ENCODE measurements at places on chromosomes 3 and 15.

- no peak for DNase-seq
These were observed 67.3 kb downstream of the HMCES start for GRCh38 chr3:129345971-129346370.

- DNase-seq, result no peak
These were observed 7.9 kb upstream of the BCL2A1 start for GRCh38 chr15:79978655-79979514.

DNA sequence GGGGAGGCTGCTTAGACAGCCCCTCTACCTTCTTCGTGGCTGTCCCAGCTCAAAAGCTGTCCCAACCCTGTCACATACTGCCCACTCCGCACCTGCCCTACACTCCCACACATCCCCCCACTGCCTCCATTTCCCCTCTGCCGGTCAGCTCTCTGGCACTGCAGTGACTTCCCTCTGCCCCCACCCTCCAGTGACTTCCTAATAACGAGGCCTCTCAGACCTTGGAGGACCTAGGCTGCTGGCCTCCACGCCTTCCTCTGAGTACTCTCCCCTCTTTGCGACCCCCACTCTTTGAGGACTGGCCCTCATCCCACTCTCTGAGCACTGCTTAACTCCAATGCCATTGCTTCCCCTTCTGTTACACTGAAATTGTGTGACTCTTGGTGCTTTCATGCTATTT lies 45.3 kb downstream of the KY start:
- DNase-seq, result no peak

DNA sequence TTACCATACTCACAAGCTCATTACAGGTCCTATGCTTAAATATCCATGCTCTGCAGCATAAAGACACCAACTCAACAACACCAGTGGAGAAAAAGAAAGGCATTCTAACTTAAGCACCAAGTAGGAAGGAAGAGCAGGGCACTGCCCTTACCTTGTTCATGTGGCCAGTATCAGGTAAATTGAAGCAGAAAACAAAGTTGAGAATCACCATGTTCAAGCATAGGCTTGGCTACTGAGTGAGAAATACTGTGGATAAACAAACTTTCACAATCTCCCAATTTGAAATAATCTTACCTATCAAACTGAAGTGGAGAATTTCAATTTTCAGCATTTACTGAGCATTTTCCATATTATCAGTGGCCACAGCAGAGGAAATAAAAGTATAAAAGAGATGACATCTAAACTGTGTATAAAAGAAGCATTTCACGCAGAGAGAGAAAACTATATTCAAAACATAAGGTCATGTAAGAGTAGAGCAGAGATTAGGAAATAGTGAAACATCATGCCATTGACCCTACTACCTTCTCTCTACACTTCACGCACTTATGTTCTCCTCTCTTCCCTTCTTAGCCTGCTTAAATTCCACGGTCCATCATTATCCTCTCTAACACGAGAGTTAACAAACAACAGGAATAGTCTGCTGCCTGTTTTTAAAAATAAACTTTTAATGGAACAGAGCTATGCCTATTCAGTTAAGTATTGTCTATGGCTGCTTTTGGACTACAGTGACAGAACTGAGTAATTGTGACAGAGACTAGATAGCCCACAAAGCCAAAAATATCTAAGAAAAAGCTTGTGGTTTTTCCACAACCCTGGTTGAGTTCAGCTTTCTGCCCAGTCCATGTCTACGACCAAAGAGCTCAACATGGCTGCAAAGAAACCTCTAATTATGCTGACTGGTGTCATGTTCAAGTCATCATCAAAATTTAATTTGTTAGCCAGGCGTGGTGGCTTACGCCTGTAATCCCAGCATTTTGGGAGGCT lies 142.5 kb downstream of the NR1I2 start:
- no peak for DNase-seq

DNA sequence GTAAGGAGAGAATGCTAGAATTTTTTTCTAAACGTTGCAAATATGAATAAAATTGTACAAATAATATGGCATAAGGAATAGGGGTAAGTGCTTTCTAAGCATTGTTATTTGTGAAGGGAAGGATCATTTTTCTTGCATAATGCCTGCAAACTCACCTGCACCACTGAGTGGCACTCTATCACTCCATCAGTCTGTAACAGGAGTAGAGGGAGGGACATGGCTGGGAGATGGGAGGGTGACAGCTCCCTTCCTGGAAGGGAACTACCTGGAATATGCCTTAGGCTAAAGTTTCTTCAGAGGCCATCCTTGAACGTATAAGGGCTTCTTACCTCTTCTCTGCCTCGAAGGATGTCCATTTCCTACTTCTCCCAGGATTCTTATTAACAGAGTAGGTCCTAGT lies 3.0 kb downstream of the NAALADL2 start:
- DNase-seq, result peak; percentile 21

- no peak for DNase-seq
These were observed 5.5 kb downstream of the CCPG1 start for GRCh38 chr15:55402707-55403106.

DNA sequence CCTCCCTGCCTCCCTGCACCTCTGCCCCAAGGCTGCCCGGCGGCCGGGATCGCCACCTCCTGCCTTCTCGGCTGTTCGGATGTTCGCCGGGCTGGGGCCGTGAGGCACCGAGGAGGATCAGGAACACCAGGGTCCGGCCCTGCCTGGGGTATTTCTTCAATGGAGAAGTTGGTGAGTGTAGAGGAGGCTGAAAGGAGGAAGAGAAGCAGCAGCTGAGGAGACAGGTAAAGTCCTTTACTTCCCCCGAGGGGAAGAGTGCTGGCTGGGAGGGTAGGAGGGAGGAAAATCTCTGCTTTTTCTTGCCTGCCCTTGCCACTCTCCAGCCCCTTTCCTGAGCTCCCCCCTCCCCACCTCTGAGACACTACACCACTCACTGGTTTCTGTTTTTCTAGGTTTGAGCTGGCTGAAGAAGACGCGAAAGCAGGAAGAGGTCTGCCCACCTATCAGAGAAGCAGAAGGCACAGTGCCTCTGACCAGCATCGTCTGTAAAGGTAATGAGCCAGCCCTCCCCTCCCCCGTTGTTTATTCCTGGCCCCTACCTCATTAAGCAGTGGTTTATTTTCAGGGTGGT lies 519 bp downstream of the ASB7 start:
- DNase-seq, result peak; percentile 6

- DNase-seq, result no peak
These were observed 68.9 kb downstream of the IQSEC1 start for GRCh38 chr3:13004376-13004775.

GRCh38 chr3:136343873-136344555 lies 93.9 kb downstream of the PCCB start:
- peak; percentile 65 for DNase-seq

- no peak for DNase-seq
These were observed 8.1 kb downstream of the B2M start for GRCh38 chr15:44719293-44719999.

- DNase-seq, result peak; percentile 35
These were observed 21.3 kb upstream of the GATM start for GRCh38 chr15:45399381-45400212.

- DNase-seq, result no peak
These were observed 794.9 kb downstream of the NTRK3 start for GRCh38 chr15:87461631-87462030.

DNA sequence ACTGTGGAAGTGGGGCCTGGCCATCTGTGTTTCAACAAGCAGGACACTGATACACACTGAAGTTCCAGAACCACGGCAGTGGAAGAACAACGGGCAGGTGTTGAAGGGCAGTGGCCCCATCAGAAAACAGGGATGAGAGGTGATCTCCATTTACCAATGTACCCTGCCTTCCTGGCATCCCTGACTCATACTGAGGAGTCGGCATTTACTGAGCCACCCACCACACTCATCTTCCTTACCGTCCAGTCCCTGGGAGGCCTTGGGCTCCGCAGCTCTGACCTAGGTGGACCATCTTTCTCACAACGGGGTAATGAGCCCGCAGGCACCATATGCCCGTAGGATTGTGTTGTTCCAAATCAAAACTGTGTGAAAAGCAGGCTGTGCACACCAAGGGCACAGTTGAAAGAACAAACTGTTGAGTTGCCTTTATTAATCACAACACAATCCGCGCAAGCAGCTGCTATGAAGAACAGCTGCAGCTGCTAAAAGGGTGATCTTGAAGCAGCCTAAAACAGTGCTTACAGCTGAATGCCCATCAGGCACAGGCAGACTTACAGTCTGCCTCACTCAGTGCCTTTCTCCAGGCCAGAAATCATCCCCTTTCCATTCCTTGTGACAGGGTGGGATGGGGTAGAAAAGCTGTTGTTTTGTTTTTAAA lies 12.9 kb downstream of the MB21D2 start:
- DNase-seq, result no peak

DNA sequence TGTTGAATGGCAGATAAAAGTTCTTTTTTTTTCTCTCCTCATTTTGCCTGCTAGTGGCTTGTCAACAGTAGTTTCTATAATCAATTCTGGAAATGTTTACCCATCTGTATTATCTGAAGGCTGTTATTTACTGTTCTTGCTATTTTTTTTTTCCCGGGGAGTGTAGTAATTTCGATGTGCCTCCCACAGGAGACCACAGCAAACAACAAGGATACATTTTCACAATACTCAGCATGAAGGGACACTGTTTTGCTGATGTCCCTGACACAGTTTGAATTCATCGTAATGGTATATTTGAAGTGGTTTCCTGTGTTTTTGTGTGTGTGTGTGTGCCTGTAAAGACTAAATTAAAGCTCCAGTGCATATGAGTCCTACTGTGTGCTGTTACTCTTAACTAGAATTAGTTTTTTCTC lies 92.1 kb upstream of the ICE2 start:
- DNase-seq, result no peak

DNA sequence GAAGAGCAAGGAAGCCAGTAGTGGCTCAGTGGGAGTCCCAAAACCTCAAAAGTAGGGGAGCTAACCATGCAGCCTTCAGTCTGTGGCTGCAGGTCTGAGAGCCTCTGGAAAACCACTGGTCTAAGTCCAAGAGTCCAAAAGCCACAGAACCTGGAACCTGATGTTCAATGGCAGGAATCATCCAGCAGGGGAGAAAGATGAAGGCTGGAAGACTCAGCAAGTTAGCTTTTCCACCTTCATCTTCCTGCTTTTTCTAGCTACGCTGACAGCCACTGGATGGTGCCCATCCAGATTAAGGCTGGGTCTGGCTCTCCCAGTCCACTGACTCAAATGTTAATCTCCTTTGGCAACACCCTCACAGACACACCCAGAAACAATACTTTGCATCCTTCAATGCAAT lies 626.3 kb downstream of the NAALADL2 start:
- DNase-seq, result no peak

DNA sequence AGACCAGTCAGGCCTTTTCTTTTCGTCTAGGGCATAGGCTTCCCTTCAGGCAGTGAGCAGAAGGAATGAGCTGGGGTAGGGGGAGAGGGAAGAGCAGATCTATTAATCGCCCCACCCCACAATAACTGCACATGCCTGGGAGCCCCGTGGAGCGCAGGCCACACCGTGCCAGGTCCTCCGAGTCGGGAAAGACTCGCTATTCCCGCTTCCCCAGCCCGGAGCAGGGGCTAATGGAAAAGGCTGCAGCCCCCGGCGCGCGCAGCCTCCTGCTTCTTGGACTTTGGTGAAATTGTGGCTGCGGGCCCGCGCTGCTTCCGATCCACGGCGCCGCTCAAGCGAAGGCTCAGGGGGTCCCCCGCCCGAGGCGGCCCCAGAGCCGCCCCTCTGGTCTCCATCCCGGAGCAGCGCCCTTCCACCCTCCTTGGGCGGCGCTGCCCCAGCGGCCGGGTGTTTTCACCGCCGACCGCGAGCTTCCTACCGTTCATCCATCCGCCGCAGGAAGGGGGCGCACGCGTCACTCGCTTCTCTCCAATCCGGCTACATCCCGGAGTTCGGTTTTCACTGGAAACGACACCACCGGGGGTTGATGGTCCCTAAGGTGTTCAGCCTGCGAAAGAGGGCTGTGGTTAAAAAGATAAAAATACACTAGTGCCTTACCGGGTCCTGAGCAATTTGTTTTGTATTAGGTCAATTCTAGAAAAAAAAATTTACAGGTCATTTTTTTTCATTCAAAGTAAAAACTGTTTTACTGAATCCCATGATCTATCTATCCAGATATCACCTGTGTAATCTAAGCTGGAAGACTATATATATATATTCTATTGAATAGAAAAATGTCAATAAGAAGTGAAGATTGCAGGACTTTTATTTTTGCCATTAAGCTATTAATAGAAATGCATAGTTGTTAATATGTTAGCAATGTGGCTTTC lies 4.4 kb upstream of the SYNM start:
- DNase-seq, result peak; percentile 91

GRCh38 chr3:116517308-116517707 lies 72.0 kb upstream of the LSAMP start:
- no peak for DNase-seq

DNA sequence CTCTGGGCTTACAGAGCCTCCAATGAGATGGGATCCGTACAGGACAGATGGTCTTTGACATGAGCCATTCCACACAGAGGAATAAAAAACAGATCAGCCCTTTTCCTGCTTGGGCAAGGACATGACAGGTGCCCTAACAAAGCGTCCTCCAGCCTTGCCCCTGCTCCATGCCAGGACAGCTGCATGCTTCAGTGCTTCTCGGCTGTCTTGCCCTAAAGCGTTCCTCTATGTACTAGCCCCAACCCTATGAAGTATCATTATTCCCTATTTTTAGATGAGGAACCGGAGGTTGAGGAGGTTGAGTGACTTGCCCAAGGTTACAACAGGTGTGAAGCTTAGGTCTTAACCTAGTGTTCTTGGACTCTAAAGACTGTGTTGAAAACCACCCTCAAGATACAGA lies 10.5 kb downstream of the POMGNT2 start:
- DNase-seq, result no peak

DNA sequence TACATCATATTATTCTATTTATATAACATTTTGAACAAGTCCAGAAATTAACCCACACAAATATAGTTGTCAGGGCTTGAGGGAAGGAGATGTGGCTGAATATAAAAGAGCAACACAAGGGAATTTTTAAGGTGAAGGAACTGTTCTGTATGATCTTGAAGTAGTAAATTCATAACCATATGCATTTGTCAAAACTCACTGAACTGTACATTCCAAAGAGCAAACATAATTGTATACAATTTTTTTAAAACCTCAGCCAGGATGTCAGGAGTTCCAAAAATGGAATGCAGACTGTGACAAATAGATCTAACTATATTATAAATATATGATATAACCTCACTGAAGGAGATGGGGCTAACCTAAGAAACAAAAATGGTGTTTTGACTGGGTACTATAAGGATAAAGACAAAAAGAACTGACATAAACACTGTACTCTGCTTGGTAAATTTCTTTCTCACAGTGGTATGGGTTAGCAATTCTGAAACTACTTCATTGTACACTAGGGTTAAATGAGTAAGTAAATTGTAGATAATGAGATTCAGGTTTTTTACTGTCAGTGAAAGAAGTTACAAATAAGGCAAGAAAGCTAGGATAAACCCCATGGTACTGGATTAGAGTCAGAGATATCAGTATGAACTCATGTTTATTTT lies 14.4 kb downstream of the GOLGB1 start:
- DNase-seq, result no peak

- DNase-seq, result no peak
These were observed 57.7 kb downstream of the DUT start for GRCh38 chr15:48388910-48389309.

DNA sequence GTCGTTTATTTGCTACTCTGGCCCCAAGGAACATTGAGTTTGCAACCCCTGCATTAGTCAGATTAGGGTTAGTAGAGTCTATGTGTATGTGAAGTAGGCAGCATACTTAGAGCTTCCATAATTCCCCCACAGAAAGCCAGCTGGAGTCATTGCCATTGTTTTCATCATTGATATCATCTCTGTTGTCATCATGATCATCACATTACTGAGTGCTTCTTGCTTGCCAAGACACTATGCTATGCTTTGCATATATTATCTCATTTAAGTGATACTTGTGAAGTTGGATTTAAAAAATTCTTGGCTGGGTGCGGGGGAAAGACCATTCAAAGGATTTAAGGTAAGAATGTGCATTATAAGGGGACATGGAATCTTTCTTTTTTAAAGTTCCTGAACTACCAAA lies 209.0 kb downstream of the CACNA2D3 start:
- no peak for DNase-seq

All from urothelium cell line (cell line).